ENCODE measurements at places on chromosomes 13 and 19.

GRCh38 chr19:29668746-29669609 is 3.7 kb downstream of the PLEKHF1 start:
- no peak for DNase-seq

DNA sequence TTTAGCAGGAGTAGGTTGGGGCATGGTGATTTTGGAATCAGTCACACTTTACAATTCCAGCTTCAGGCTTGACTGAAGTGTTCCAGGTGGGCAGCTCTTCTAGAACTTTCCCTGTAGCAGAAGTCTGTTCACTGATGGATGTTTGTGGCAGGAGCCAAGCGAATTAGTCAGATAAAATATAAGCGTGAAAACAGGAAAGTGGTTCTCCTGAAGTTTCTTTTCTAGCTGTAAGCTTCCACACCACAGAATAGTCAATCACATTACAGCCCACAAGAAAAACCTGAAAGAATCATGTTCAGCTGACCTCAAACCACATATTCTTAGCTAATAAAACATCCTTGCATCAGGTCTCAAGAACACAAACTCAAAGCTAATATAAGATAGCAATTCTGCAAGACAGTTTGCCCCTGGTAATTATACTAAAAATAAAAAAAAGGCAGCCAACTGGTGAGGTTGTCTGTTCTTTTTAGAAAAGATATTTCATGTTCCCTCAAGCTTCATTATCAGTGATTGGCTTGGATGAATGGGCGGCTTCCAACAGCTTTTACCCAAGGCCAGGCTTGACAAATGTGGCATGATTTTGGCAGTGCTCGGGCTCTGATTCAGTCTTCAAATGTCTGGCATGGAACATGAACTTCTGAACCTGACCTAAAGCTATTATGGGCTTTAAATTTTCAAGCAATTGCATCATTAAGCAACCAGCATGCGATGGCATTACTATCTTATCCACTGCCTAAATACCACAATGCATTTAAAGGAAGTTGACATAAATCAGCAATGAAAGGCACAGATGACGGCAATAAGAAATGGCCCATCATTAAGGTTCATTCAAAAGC is 136.8 kb downstream of the DCLK1 start:
- no peak for DNase-seq

GRCh38 chr13:30868799-30869470 is 37.1 kb upstream of the MEDAG start:
- DNase-seq, result no peak

GRCh38 chr19:40165362-40165937 is 25.8 kb upstream of the MAP3K10 start:
- DNase-seq, result peak; percentile 56

DNA sequence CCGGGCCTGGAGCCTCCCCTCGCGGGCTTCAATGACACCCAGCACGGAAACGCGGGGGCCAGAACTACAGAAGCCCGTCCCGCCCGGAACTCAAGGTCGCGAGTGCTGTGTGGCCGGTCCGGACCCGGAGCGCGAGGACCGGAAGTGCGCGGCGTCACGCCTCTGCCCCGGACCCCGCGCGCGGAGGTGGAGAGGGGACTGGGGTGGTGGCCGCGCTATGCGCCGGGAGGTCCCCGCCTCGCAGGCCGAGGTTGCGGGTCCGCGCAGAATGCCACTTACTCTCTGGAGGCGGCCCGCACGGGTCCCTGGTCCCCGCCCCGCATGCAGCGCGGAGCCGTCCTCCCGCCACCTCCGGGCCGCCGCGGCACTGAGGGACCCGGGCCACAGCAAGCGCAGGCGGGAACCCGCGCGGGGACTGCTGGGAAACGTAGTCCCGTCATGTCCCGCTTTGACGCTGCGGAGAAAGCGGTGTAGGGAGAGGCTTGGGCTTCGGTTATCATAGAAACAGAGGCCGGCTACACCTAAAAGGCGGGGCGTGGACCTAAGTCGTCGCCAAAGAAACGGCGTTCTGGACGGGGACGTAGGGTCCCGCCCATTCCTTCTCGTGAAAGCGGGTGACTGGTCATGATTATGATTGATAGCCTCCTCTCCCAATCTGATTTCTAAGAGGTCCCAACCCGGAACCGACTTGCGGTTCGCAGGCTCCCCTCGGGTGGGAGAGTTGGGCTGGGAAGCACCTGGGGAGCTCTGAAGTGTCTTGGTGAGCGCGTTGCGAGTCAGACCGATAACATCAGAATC is at the start of gene ZNF837:
Gene ZNF837 (minus strand): TSS at position 369 of the 798 bp plus-strand sequence. CDS start 11,698 bp downstream, outside the sequence.
- peak; percentile 100 for DNase-seq

GRCh38 chr13:110706570-110707372 is 855 bp upstream of the CARS2 start:
- DNase-seq, result no peak

DNA sequence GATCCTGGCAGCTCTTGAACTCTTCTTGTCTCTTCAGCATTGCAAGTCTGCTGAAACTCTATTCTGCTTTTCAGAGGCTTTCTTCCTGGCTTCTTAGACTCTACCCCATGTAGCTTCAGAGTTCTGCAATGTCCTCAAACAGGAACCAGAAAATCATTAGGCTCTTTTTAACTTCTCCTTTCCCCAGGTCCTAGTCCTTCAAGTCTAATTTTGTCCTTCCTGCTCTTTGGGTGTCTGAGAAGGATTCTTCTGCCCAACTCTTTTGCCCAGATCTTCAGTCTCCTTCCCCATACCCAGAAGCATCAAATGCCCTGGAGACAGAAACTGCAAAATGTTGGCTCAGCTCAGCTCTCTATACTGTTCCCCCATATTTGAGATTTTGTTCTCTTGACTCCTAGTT is 50.0 kb upstream of the CALM3 start:
- DNase-seq, result no peak

DNA sequence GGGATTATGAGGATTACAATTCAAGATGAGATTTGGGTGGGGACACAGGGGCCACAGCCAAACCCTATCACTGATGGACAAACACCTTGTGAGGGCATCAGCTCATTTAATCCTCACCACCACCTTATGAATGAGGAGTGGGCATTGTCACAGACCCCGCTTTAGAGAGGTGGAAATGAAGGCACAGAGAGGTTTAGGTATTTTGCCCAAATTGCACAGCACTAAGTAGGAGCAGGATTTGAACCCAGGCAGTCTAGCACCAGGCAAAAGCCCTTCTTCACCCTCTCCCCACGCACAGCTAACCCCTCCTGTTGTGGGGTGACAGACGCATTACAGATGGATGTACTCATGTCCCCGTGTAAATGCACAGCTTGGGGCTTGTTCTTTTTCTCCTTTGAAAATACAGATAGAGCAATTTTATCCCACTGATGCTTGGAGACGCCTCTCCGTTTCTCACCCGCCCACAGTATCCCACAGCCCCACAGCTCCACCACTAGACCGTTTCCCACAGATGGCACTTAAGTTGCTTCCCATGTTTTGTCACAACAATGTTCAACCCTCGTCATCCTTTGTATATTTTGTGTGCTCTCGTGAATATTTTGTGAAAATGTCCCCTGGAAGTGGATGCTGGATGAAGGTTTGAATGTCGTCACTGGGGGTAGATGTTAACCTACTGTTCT is 48.2 kb downstream of the ANKRD10 start:
- DNase-seq, result no peak

- DNase-seq, result peak; percentile 77
Observed at GRCh38 chr13:100269837-100270236, 180.9 kb downstream of the PCCA start.

- peak; percentile 45 for DNase-seq
Observed at GRCh38 chr13:113545455-113545930, 39.1 kb upstream of the TFDP1 start.

- DNase-seq, result peak; percentile 44
Observed at GRCh38 chr13:112890316-112891145, 78.5 kb upstream of the MCF2L start.

GRCh38 chr13:66665991-66666390 is 564.1 kb downstream of the PCDH9 start:
- no peak for DNase-seq

- DNase-seq, result no peak
Observed at GRCh38 chr19:18264137-18264854, 10.0 kb downstream of the IQCN start.

DNA sequence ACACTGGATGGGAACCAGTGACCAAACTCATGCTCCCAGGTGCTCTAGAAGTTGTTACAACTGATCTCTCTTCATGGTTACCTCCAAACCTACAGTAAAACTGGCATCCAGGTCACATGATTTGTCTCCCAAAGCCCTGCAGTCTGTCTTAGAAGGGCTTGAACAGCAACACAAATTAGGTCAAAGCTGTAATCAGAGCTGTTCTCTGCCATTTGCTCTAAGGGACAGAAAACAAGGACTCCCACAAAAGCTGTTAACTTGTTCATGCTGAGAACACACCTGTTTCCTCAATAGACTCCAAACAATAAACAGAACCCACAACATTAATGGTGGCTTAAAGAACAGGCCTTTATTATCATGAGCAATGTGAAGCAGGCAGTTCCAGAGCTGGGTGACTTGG is 8.0 kb downstream of the ZNF671 start:
- DNase-seq, result no peak

- no peak for DNase-seq
Observed at GRCh38 chr13:44363631-44364344, 9.8 kb upstream of the SERP2 start.

GRCh38 chr19:18429717-18430416 is 8.1 kb downstream of the ISYNA1 start:
- DNase-seq, result no peak

DNA sequence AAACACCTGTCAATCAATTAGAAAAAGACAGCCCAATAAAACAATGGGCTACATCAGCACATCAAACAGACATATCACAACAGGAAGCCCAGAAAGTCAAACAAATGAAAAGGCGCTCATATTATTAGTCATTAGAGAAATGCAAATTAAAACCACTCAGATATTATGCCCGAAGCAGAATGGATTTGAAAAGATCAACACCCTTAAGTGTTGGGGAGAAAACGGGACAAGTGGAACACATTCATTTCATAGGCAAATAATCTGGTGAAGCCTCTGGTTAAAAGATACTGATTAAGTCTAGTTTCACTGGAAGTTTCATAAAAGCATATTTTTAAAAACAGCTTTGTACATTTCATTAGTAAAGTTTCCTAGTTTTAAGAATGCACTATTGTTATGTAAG is 17.4 kb downstream of the NLRP9 start:
- no peak for DNase-seq

GRCh38 chr19:47000373-47000772 is 19.3 kb upstream of the NPAS1 start:
- DNase-seq, result no peak

- DNase-seq, result no peak
Observed at GRCh38 chr19:3613818-3614661, 7.4 kb upstream of the TBXA2R start.

DNA sequence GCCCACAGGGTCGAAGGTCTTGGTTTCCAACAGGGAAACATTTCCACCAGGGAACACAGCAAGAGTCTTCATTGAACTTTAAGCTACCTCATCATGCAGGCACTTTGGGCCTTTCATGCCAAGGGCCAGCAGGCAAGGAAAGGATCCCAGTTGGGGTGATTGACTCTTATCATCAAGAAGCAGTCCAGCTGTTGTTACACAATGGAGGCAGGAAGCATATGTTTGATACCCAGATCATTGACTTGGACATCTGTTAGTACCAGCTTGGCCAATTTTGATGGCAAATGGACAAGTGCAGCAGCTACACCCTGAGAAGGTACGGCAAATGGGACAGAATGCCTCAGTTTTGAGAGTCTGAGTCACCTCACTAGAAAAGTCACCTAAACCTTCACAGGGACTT is 10.9 kb upstream of the RCBTB1 start:
- no peak for DNase-seq
